ENCODE measurements at places on chromosomes 1 and 21.

- no peak for DNase-seq
Observed at GRCh38 chr1:115115521-115116161, 26.3 kb upstream of the TSPAN2 start.

GRCh38 chr1:93874025-93874651, 4.9 kb downstream of the DNTTIP2 start:
- no peak for DNase-seq

- DNase-seq: no peak
Observed at GRCh38 chr1:113147073-113147625, 74.2 kb downstream of the LRIG2 start.

DNA sequence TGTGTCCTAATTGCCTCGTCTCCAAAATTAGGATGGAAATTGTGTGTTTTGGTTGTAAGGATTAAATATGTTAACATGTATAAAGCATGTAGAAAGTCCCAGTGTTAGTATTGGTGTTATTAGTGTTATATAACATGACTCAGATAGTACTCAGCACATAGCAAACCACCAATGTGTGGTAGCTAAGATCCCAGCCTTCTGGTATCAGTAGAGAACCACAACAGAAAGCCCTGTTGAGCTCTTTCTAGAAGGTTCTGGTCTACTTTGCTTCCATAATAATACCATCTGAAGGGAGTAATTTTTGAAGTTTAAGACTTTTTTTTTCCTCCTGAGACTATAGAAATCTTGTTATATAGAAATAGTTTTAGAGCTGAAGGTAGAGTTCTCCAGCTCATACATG, 259.3 kb upstream of the SGIP1 start:
- no peak for DNase-seq

DNA sequence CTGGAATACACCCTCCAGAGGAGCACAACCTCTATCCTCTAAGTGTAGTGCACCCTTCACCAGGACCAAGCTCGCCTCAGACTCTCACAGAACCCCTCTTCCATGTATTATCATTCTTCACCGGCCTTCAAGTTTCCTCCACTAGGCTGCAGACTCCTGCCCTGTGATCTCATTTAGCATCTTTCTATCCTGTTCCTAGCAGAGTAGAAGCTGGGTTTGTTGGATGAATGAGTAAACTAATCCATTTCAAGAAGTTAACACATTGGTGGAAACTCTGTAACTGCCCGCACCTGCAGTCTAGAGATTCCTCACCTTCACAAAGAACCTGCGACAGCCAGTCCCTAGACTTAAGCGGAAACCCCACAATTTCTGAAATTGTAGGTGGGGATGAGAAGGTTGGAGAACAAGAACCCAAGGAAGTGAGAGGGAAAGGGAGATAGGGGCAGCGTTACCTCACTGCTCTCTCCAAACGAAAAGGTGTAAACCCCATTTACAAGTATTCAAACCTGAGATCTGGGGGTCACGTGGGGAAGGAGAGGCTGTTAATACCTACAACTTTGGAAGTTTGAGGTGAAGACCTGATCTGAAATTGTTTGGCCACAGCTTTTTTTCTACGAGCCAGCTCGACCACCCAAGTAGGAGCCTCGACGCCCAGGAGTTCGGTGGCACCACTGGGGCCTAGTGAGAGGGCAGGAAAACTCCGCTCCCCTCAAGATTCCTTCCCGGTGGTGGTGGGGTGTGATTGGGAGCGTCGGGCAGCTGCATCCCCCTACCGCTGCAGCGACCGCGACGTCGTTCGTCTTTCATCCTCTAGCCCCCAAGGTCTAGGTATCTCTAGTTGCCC, 1.2 kb downstream of the PTPN14 start:
- DNase-seq: no peak

DNA sequence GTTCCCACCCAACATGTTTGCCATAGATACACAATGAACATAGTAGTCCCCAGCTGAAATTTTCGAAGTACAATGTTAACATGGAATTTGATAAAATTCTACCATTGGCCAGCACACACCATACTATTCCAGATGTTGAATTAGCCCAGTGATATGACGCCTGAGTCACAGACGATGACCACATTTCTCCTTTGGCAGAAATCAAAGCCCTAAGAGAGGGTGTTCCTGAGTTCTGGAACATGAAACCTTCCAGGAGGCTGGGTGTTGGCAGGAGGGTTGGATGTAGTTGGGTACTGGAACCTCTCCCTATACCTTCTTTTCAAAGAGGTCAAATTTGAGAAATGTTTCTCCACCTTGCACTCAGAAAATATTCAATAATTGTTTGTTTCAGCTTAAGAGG, 37.8 kb downstream of the LPAR3 start:
- no peak for DNase-seq

DNA sequence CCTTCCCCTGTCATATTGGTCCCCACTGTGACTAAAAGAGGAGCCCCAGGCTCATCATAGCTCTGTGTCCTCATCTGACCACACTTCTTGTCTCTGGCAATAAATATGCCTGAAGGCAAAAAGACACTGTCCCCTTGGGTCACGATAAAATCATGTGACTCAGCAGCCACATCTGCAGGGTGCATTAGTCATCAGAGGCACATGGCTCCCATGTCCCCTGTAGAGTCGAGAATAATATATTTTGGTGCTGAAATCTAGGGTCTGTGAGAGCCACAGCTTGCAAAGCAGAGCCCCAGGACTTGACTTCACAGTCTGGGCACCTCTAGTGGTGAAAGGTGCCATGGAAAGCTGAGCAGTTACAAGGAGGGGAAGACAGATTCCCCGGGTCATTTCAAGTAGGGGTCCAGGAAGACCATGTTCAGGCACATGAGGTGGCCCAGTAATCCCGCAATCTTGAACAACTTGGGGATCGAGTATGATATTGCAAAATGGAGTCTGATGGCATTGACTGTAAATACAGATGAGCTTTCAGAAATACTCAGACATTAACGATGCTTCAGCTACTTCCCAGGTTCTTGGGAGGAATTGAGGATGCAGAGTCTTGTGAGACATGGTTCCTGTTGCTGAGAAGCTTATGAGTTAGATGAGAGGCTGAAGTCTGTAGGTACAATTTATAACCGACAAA, 68.6 kb downstream of the SLC35F3 start:
- DNase-seq: no peak

DNA sequence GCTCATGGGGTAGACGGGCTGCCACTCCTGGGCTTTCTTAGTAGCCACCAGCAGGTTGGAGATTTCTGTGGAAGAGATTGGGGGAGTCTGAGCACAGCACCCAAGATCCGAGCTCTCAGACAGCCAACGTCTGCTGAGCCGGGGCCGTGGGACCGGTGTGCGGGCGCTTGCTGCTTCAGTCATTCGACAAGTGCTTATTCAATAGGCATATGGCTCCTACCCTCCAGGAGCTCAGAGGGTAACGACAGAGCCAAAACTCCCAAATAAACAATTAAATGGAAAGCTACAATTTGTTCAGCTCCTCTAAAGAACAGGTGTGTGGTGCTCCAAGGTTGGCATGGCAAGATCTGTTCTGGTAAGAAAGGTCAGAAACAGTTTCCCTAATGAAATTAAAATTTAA, 106.0 kb downstream of the RAVER2 start:
- DNase-seq: no peak

GRCh38 chr1:55378582-55378981, 163.4 kb upstream of the USP24 start:
- no peak for DNase-seq

DNA sequence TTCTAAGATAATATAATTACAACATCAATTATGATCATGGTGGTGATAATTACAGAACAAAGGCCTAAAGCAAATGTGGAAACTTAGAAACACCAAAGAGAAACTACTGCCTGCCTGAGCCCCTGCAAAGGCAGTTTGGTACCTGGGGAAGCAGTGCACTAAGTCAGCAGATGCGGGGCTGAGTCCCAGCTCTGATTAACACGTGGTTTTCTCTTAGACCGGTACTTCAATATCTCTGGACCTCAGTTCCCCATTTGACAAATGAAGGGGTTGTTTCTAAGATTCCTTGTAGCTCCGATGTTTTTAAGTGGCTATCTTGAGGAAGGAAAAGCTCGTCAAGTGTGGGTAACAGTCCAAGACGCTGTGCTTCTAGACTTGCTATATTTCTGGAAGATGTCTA, 16.7 kb upstream of the PLEKHA6 start:
- no peak for DNase-seq

DNA sequence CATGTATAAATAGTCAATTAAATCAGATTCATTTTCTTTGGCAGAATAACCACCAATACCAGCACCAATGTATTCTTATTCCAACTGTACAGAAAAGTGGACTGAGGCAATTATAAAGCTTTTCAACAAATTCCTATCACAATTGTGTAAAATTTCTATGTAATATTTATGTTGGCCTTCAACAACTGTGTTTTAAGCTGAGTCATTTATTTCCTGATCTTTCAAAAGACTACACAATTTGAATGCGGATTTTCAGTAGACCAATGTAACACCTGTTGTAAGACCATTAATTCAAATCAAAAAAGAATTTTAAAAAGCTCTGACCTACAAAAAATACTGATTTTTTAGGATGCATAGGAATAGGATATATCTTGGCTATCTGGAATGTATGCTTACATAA, 25.5 kb downstream of the GPATCH2 start:
- no peak for DNase-seq

DNA sequence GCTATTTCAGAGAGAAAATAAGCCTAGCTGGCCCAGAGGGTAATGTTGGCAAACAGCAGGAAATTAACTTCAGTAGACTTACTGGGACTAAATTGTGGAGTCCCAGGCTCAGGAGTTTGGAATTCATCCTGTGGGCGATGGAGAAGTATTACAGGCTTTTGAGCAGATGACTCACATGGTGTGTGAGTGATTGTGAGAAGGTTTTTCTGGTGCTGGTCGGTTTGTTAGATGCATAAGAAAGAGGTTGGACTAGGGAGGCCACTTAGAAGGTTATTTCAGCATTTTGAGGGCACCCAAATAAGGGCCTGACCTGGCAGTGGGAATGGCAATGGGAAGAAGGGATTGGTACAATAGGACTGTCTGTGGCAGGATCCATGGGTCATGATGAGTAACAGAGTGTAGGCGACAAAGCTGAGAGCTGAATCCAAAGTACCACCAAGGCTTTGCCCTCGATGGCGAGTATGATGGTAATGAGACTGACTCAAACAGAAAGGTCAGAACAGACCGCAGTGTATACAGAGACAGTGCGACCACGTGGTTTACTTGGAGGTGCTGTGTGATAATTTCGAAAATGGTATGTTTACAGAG, 69.2 kb upstream of the KIF26B start:
- no peak for DNase-seq

Data from CD8-positive, alpha-beta T cell (primary cell).